ENCODE measurements at places on chromosomes 1 and 21. TPM values are rescaled to one million over a fixed set of nuclear protein-coding genes. Genes with fewer than 3 reads are reported as not detected.

DNA sequence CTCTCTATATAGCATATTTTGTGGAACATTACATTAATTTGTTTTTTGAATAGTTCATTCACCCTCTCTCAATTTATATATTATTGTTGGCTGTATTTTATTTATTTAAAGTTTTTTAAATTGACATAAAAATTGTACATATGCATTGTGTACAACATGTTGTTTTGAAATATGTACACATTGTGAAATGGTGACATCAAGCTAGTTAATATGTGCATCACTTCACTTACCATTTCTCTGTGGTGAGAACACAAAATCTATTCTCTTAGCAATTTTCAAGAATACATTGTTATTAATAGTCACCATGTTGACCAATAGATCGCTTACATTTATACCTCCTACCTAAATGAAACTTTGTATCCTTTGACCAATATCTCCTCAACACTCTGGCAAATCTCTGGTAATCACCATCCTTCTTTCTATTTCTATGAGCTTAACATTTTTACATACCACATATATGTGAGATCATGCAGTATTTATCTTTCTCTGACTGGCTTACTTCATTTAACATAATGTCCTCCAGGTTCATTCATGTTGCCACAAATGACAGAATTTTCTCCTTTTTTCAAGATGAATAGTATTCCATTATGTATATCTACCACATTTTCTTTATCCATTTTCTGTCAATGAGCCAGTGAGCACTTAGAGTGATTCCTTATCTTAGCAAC lies 180.9 kb upstream of the DEPDC1 start:
- DNase-seq, result no peak

DNA sequence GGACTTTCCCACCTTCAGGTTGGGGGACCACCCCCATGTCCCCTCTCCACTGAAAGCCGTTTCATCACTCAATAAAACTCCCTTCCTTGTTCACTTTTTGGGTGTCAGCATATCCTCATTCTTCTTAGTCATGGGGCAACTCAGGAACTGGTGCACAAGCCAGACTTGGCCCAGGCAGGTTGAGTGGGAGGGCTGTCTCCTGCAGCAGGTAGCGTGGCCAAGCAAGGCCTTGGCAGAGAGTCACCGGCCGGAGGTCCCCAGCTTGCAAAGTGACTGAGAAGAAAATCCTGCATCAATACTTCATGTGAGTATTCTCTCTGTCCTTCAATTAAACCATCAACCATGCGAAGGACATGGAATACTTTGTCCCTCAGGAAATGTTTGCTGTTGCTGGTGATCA lies 148.9 kb downstream of the RHOU start:
- DNase-seq, result no peak

GRCh38 chr1:117860896-117861610 lies 68.4 kb downstream of the GDAP2 start:
- DNase-seq, result no peak

- no peak for DNase-seq
Measured at GRCh38 chr1:35655196-35655595, 13.9 kb upstream of the PSMB2 start.

The MROH9 gene
- not detected for total RNA-seq

Data from mucosa of gallbladder (tissue), 1 donor.